ENCODE measurements at places on chromosomes 3 and 15.

GRCh38 chr15:61169904-61170695 is 59.0 kb downstream of the RORA start:
- DNase-seq = peak; percentile 79

- no peak for DNase-seq
Observed at GRCh38 chr3:67468511-67468910, 185.9 kb downstream of the SUCLG2 start.

DNA sequence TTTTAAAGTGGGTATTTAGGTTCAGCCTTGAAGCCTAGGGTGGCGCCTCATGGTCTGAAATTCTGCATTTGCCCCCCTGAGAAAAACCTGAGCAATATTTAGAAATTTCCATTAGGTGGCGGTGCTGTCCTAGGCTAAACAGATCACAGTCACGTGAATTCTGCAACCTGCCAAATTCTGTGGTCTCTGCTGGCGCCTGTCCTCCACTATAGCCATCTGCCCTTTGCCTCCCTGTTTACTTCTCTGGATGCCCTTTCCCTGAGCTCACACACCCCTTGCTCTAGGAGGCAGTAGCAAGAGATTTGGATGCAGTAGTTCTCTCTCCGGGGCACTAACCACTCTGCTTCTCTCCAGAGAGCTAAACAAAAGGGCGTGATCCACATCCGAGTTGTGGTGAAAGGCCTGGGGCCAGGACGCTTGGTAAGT is 9.1 kb downstream of the MRPS11 start:
- DNase-seq = peak; percentile 16

DNA sequence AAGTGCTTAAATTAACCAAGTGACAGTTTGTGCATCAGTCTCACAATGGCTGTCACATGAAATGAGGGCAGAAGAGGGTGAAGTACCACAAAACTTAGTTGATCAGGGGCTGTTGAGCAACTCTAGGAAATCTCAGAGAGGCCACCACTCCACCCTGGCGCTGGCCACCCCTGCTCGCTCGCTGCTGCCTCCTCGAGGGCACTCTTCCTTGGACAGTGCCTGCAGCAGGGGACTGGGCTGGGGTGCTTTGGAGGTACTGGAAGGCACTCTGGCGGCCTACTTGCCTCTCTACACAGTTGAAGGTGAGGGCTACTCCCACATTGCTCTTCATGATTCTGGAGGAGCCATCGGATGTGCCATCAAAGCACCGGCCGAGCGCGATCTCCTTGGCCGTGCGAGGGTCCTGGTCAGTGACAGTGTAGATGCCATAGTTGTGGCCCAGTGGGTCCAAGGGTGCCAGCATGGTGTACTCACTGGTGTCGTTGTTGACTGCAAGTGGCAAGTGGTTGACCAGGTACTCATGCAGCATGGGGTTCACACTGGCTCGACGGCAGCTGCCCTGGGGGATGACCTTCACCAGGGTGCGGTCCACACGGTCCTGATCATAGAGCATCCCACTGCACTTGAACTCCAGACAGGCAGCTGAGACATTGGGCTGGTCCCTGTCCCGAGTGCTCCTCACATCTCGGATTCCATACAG is 11.6 kb upstream of the CLPX start:
- no peak for DNase-seq

DNA sequence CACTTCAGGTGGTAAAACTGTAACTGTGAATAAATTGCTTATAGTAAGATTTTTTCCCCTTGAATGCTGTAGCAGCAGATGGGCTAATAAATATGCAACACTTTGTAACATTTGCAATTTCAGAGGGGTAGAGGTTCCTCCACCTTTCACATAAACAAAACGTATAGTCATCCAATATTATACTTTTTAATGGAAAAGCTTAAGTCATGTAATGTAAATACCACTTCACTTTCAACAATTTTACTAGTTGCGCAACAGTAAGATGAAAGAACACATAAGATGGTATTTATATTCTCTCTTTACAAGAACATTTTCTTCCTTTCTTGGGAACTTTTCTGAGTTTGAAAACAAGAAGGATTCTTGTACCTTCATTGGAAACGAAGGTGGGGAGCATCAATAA is 56.6 kb upstream of the FAM3D start:
- DNase-seq = no peak

GRCh38 chr15:94586099-94586498 is 354.7 kb downstream of the MCTP2 start:
- DNase-seq = no peak
